Cardiac muscle cell (in vitro differentiated cells and primary cell): ENCODE measurements at places on chromosomes 2 and 18. TPM values are rescaled to one million over a fixed set of nuclear protein-coding genes. Genes with fewer than 3 reads are reported as not detected.

ZBTB7C gene
- 5.5 and 6.2 TPM in 2 replicates for total RNA-seq

CTAGE1 gene
- total RNA-seq, result not detected in 2 replicates

GRCh38 chr2:134773759-134774742, 55.3 kb upstream of the TMEM163 start:
- peaks cover 31% of the 10 kb centered on the region for H3K4me1 ChIP-seq
- H3K4me3 ChIP-seq, result no peak overlapping the region
- H3K27me3 ChIP-seq, result no peaks in the 10 kb centered on the region
- no peaks in the 10 kb centered on the region for H3K36me3 ChIP-seq

- H3K36me3 ChIP-seq, result no peaks in the 10 kb centered on the region
- peak; percentile 64 for DNase-seq
- peaks cover 10% of the 10 kb centered on the region for H3K4me1 ChIP-seq
Measured at GRCh38 chr2:137190411-137191195, 425.3 kb downstream of the THSD7B start.

DNA sequence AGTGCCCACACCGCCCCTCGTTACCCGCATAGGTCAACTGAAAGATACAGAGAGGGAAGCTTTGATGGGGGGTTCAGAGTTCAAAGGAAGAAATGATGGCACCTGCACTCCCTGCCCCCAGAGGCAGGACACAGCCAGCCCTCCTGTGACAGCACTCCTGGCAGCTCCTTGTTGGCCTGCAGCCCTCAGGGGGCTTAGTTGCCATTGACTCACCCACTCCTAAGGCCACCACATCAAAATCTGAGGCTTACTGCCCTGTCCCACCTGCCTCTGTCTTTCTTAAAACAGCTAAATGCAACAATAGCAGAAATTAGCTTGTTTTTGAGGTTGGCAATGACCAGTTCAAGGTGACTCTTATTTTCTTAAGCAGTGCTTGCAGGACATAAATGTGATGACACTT, 31.6 kb upstream of the SLC35F6 start:
- H3K27me3 ChIP-seq, result no peaks in the 10 kb centered on the region
- H3K4me1 ChIP-seq, result peaks cover 3% of the 10 kb centered on the region
- no peak overlapping the region for H3K27ac ChIP-seq
- no peaks in the 10 kb centered on the region for H3K36me3 ChIP-seq
- no peak for DNase-seq
- H3K4me3 ChIP-seq, result no peak overlapping the region

GRCh38 chr2:36965206-36965605, 1.1 kb downstream of the STRN start:
- H3K27ac ChIP-seq, result peak overlapping the region; percentile 89
- no peaks in the 10 kb centered on the region for H3K36me3 ChIP-seq
- no peaks in the 10 kb centered on the region for H3K27me3 ChIP-seq
- peak overlapping the region; percentile 70 for H3K4me3 ChIP-seq
- DNase-seq, result no peak

DNA sequence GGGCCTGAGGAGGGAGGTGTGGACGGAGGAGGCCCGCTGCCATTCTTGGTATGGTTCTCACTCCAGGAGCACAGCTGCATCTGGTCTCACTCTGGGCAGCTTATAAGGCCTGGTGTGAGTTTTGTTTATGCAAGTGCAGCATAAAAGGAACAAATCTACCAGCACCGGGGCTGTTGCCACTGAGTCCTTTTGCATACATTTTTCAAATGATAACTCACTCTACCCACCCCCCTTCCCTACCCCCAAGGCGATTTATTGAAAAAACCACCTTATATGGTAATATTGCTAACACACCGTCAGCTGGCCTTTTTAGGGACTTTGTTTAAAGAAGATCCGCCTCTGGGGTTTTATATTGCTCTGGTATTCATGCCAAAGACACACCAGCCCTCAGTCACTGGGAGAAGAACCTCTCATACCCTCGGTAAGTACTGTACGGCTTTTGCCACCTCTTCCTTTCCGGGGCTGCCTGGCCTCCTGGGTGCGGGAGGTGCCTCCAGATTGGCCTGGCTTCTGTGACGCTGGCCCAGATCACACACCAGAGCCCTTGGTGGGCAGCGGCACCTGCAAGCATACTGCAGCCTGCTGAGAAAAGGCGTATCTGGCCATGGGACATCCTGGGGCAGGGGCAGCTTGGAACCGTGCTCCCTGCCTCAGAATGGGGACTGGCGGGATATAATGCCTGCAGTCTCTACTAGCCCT, at the start of gene ACTG2:
TSS of gene ACTG2 (plus strand) at position 378 of the 699 bp plus-strand sequence. CDS start 8,304 bp downstream, outside the sequence.
- no peaks in the 10 kb centered on the region for H3K4me1 ChIP-seq
- no peaks in the 10 kb centered on the region for H3K36me3 ChIP-seq
- no peak within 1 kb of the TSS for H3K27ac ChIP-seq
- DNase-seq, result no peak
- no peak within 1 kb of the TSS for H3K4me3 ChIP-seq

NAT8 gene
- not detected in 2 replicates for total RNA-seq

RAB6D gene
- total RNA-seq, result 0.28 TPM in 1 of 2 replicates, not detected in the other

- no peak for DNase-seq
- no peaks in the 10 kb centered on the region for H3K4me1 ChIP-seq
- H3K36me3 ChIP-seq, result no peaks in the 10 kb centered on the region
- H3K27ac ChIP-seq, result no peak overlapping the region
Measured at GRCh38 chr18:56188529-56189275, 449.7 kb downstream of the TXNL1 start.

- H3K4me3 ChIP-seq, result no peak overlapping the region
- no peak overlapping the region for H3K27ac ChIP-seq
- no peaks in the 10 kb centered on the region for H3K36me3 ChIP-seq
- H3K27me3 ChIP-seq, result no peaks in the 10 kb centered on the region
- no peak for DNase-seq
Measured at GRCh38 chr2:215110918-215111317, 27.5 kb downstream of the ABCA12 start.
